AG09319 (cell line): ENCODE measurements at places on chromosomes 4 and X.

- DNase-seq = no peak
These were observed 27.3 kb upstream of the TMPRSS11D start for GRCh38 chr4:67911141-67911540.

DNA sequence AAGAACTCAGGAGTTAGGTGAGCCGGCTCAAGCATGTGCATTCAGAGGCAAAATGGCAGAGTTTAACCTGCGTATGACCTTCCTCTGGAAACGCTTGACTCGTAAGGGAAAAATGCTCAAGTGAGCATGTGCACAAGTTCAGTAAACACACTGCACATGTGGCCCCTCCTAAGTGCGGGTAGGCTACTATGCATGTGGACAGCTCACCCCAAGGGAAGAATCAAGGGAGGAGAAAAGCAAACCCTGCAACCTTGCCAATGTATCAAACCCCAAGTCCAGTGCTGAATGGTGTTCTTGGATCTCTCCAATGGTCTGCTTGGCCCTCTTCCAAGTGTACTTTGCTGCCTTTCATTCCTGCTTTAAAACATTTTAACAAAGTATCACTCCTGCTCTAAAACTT, 407.1 kb downstream of the ADAM29 start:
- no peak for DNase-seq

- DNase-seq = no peak
These were observed 24.9 kb downstream of the LHFPL1 start for GRCh38 chrX:112654871-112655270.

DNA sequence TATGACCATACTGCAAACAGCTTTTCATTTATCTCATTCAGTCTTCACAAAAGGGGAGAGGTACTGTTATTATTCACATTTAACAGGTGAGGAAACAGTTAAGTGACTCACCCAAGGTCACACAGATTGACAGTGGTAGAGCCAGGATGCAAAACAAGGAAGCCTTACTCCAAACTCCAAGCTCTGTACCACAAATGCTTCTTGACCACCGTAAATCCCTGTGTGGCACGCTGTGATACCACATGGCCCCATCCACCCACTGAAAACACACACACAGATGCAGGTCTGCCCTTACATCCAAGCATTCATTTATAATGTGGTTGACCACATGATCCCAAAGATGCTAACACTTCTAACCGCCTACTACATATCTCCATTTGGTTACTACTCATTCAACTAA, 129.5 kb downstream of the TSPAN5 start:
- no peak for DNase-seq

- DNase-seq = no peak
These were observed 24.5 kb upstream of the RNF212 start for GRCh38 chr4:1137850-1138249.

GRCh38 chr4:122663814-122664610, 43.1 kb upstream of the IL21 start:
- no peak for DNase-seq

DNA sequence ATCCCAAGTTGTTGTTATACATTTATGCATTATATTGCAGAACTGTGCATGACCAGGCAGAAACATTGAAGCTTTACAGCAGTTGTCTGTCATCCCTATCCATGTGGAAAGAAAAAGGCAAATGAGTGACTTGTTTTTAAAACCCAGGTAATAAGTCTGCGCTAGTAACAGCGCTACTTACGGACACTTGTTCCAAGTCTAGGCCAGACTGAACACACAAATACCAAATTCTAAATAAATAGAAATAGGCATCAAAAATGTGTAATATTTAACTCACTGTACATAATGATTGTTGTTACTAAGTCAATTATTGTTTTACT, 548 bp upstream of the MAML3 start:
- no peak for DNase-seq

- DNase-seq = no peak
These were observed 149.7 kb downstream of the ANTXR2 start for GRCh38 chr4:79923281-79923680.

GRCh38 chr4:141657550-141658250, 21.3 kb downstream of the IL15 start:
- no peak for DNase-seq

DNA sequence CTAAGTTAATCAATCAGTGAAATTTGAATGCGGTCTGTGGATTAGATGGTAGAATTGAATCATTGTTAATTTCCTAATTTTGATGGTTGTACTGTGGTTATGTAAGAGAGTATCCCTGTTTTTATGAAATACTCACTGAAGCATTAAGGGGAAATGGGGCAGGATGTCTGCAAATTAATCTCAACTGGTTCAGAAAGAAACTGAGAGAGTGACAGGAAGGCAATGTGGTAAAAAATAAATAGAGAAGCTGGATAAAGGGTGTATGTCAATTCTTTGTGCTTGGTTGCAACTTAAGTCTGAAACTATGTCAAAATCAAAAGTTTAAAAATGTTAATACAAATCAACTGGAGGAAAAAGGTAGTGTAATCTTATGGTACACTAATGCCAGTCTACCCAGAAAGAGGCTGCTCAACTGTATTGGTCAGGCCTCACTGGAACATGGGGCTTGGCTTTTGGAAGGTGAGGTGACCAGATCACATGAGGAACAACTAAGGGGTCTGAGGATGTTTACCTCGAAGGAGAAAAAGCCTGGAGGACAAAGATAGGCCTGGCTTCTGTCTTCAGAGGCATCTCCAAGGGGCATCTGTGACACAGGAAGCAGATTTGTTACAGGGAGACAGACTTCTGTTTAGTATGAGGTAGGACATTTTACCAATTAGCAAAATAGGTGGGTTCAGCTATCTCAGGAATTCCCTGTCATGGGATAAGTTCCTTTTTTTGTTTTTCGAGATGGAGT, 83.1 kb downstream of the DLG3 start:
- no peak for DNase-seq

DNA sequence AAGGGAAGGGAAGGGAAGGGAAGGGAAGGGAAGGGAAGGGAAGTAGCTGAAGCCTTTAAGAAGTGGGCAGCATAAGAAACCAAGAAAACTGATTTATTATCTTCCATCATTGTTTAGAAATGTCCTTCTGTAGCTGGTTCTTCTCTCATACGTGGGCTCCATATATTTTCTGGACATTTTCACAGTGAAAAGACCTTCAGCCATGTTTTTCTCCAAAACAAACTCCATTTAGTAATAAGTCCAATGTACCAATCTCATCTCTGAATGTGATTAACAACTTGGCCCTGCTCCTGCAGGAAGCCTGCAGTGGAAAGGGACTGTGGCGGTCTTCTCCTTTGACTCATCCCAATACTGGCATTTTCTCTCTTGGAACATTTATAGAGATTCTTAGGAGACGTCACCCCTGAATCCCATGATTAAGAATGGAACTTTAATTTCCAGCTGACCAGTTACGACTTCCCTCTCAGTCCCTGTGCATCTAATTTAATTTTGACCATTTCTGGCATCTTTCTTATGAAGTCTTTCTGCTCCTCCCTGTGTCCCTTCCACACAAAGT, 96.6 kb upstream of the GUCY1A1 start:
- peak; percentile 42 for DNase-seq

GRCh38 chrX:23779025-23779424, 3.9 kb upstream of the SAT1 start:
- DNase-seq = no peak

GRCh38 chrX:43949669-43950068, 23.5 kb downstream of the NDP start:
- no peak for DNase-seq

DNA sequence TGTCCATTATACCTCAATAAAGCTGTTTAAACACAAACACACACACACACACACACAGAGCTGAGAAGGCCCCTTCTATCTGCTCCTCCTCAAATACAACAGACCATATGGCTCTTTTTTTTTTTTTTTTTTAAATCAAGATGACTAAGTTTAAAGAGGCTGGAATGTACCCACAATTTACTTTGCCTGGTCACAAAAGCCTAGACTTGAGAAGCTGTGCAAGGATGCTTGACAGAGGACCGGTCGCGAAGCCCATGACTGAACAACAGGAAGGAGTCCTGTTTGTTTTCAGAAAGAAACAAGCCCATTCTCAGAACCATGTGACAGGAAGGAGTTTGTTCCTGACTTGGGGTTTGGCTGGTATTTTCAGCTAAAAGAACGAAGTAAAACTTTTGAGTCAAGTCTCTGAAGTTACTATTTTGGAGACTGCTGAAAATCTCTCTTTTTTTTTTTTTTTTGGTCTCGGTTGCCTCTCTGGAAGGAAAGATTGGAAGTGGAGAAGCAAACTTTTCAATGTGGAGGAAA, 650.9 kb upstream of the TENM3 start:
- no peak for DNase-seq

DNA sequence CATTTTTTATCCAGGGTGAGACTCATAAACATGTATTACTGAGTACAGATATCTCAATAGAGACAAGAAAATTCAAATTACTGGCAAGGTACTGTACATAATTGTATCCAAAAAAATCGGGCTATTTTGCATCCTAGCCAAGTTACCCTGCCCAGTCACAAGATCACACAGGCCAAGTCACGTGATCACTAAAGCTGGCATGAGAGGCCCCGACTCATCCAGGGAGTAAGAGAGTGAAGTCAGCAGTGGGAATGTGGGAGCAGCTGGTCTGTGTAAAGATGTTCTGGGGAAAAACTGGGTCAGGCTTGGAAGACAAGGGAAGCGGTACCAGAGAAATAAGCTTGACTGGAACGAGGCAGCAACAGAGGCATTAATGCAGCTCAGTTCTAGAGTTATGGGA, 119.3 kb upstream of the STS start:
- no peak for DNase-seq

DNA sequence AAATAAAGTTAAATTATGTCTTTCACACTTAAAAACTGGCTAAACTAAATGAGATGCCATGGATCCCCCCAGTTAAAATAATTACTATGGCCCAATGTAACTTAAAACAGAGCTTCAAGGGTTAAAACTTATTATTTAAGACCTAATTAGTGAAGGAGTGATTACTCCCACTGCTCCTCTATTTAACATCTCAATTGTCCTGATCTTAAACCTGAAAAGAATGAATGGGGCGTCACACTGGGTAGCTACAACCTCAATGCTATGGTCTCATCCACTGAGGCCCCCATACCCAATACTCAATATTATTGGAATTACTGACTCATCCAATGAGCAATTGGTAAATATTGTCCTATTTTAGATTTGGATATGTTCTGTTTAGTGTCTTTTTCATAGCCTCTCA, 21.1 kb upstream of the TMEM255A start:
- DNase-seq = no peak

DNA sequence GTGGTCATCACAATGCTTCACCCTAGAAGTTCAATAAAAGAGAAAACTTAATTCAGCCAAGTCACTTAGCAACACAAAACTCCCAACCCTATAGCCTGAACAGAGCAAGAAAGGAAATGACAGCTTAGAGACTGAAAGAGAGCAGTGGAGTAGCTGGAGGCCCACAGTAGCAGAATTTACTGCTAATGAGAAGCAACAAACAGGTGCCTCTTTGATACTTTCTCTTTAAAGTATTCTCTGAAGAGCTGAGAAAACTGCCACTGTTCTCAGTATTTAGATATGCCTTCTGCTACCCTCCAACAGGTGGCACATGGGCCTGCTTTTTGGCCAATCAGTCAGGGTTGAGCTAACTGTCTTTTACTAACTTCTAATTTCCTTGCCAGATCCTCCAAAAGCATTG, 240.0 kb downstream of the GPC3 start:
- DNase-seq = no peak

GRCh38 chr4:38357546-38357945, 306.5 kb upstream of the KLF3 start:
- no peak for DNase-seq

- no peak for DNase-seq
These were observed 52.5 kb upstream of the INTU start for GRCh38 chr4:127580300-127580699.

DNA sequence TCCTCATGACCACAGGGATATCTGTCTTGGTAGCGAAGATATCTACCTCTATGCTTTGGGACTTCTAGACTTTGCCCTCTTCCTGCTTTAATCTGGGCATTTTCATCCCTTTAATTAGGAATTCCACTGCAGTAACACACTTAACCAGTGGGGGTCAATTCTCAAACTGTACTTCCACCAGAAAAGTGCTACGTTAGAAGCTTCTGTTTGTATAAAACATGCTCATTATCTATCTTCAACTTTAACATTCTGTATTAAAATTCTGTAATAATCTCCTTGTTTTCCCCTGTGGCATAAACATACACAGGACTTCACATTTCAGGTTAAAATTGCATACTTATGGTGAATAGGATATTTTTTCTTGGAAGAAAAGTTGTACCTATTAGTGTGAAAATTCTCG, 105.6 kb downstream of the AMMECR1 start:
- no peak for DNase-seq

GRCh38 chr4:74480267-74480666, 35.3 kb downstream of the AREG start:
- DNase-seq = no peak

GRCh38 chr4:182192511-182193181, 50.6 kb upstream of the TENM3 start:
- no peak for DNase-seq
